Liver (tissue), 10 donors: ENCODE measurements at places on chromosomes 16 and 17. TPM values are rescaled to one million over a fixed set of nuclear protein-coding genes. Genes with fewer than 3 reads are reported as not detected.

Gene CASKIN1
- not detected for polyA plus RNA-seq

- no peak overlapping the region for H3K4me3 ChIP-seq
- no peaks in the 10 kb centered on the region for H3K4me1 ChIP-seq
- no peaks in the 10 kb centered on the region for H3K27me3 ChIP-seq
- H3K27ac ChIP-seq = no peak overlapping the region
- H3K36me3 ChIP-seq = peaks cover 12% of the 10 kb centered on the region
Measured at GRCh38 chr17:30794372-30794771, 30.1 kb downstream of the CRLF3 start.

Gene TANC2
- 1.2 TPM for polyA plus RNA-seq

DNA sequence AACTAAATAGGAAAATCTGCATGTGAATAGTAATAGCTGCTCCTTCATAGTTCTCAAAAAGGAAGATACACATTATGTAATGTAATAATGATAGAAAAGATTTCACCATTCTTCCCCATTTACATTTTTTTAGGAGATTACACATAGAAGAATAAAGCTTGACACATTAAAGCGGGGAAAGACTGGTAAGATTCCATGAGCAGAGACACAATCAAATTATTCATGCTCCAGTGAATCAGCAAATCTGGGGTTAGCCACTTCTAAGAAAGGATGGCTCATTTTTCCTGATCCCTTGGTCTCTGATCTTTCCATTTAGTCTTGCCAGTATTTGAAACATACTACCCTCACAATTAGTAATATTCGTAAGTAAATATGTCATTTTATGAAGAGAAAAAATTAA, 81.9 kb downstream of the CA4 start:
- no peak overlapping the region for H3K4me3 ChIP-seq
- no peaks in the 10 kb centered on the region for H3K4me1 ChIP-seq
- no peaks in the 10 kb centered on the region for H3K27me3 ChIP-seq
- peaks cover 11% of the 10 kb centered on the region for H3K36me3 ChIP-seq

DNA sequence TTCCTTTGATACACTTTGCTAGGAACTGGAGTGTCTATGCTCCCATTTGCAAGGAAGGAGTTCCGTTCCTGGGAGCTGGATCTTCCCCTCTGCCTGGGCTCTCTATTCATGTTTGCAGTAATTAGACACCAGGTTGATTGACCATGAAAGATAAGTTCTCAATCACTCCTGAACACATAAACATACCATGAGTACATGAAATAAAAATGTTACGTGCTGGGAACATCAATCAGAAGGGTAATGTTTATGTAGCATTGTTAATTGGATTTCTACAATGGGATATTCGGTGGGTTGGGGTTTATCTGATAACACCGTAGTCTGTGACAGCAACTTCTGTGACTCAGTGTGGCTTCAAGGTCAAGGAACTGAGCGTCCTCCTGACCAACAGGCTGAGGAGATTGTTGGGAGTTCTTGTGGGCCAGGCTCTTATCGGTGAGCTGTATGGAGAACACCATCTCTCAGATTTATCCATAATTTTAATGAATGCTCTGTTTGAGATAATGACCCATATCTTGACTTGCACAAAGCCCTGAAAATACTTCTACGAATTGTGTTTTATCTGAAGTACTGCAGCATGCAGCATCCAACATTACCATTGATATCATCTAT, 136.4 kb downstream of the NPIPB5 start:
- peaks cover 8% of the 10 kb centered on the region for H3K27me3 ChIP-seq
- no peak overlapping the region for H3K27ac ChIP-seq
- no peaks in the 10 kb centered on the region for H3K36me3 ChIP-seq
- no peak overlapping the region for H3K4me3 ChIP-seq
- H3K4me1 ChIP-seq = no peaks in the 10 kb centered on the region
